ENCODE measurements at places on chromosomes 1 and 21.

DNA sequence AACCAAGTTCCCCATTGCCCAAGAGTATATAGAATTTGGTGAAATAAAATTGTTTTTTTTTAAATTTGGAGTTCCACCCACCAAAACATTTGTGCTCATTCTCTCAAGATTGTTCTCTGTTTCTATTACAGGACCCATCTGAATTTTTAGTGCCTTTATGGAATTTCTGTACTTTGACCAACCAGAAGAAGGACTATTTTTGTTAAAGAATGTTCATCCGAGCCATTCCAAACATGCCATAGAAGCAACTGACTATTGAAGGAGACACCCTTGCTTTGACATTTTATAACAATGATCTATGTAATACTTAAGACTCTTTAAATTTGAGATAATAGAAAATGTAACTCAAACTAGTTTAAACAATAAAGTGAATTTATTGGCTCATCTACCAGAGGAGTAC, 655.7 kb upstream of the ADAMTS5 start:
- DNase-seq, result no peak

- DNase-seq, result no peak
Observed at GRCh38 chr1:165352442-165353293, 3.8 kb downstream of the LMX1A start.

GRCh38 chr1:14113841-14114567, 414.0 kb downstream of the PRDM2 start:
- peak; percentile 41 for DNase-seq

DNA sequence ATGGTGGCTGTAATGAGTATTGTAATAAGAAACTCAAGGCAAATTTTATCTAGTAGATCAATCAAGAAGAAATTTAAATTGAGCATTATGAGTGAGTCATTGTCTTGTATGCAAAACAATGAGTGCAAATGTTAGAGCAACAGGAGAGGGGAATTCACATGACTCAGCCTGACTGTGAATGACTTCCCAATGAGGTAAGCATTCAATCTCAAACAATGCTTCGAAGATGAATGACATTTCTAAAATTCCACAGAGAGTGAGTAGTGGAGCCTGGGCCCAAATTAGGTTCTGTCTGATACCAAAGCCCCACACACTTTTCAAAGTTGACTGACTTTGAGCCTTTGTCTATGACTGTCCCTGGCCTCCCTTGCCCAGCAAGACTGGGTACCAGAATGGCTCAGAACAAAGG, 738.0 kb downstream of the PTPRU start:
- DNase-seq, result no peak

DNA sequence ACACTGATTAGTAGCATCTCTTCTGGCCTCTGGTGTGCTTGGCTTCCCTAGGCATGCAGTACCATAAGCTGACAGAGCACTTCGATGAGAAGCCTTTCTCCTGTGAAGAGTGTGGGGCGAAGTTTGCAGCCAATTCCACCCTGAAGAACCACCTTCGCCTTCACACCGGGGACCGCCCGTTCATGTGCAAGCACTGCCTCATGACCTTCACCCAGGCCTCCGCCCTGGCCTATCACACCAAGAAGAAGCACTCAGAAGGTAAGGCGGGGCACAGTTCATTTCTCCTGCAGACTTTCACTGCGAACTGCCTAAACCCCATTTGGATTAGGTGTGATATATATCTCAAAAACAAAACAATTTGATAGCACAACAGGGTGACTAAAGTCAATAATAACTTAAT, 50.4 kb upstream of the EPHA8 start:
- no peak for DNase-seq

DNA sequence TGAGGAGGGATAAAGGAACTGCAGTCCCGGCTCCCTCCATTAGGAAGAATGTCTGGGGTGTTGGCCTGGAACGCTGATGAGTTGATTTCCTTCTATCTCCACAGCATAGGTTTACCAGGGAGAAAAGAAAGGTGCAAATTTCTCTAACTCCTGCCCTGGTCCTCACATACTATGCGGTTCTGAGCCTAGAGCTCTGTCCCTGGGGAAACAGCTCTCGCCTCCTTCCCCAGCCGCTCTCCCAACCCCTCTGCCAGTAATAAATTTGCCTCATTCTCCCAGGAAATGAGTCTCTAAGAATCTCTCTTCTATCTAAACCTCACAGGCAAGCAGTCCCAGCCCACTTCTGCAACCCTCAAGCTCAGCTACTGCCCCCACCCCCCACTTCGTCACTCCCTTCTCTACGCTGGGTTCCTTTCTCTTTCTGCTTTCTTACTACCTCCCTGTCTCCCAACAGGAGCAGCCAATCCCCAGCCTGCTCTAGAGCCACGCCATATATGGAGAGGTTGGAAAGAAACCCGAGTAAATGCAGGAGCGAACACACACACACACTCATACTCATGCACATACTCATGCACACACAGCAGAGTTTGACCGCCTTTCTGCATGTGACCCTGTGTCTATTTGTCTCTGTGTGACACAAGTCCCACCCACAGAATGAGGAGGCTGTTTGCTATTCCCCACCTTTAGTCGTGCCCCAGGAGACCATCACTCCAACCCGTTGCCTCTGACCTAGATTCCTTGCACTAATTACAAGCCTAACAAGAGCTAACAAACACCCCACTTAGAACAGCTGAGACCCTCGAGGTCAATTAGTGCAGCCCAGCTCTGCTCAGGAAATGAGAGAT, 13.4 kb downstream of the PLEKHO1 start:
- DNase-seq, result no peak

DNA sequence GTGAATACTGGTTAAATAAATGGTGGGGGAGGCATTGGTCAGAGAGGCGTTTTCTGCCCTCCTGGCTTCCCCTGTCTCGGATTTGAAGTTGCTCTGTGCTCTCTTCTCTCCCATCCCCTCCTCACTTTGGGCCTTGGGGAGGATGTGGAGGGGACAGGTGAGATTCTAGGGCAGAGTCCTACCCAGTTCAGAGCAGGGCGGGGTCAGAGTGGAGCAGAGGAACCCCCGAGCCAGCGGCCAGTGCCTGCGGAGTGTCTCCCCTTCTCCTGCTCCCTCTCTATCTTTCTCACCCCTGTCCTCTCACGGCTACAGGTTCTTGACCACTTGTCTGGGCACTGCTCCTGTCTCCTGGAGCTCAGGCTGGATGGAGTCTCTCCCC, 8.1 kb downstream of the KNCN start:
- DNase-seq, result no peak

GRCh38 chr1:212667223-212668139, 32.2 kb downstream of the BATF3 start:
- DNase-seq, result peak; percentile 21

DNA sequence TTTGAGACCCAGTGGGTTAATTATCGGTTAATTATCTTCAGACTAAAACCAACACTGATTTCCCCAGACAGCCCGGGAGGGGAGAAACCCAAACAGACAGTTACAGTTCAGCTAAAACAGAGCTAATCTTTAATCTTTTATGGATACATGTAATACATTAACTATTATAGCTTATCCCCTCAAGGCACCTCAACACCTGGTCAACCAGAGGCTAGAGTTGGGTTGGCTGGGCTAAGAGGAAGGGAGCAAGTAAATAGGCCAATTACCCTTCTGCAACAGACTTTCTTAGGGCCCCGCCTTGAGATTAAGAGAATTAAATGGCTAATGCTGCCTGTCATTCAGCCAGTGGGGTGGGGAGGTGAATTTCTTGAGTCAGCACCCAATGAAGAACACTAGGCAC, 6.6 kb upstream of the MED18 start:
- DNase-seq, result no peak

- no peak for DNase-seq
Observed at GRCh38 chr1:174740249-174740968, 259.3 kb upstream of the CACYBP start.

- DNase-seq, result no peak
Observed at GRCh38 chr1:89532228-89532627, 7.6 kb downstream of the LRRC8B start.

- DNase-seq, result peak; percentile 94
Observed at GRCh38 chr1:18927082-18927653, 24.8 kb upstream of the ALDH4A1 start.

- DNase-seq, result no peak
Observed at GRCh38 chr1:210790196-210790595, 343.8 kb downstream of the KCNH1 start.

DNA sequence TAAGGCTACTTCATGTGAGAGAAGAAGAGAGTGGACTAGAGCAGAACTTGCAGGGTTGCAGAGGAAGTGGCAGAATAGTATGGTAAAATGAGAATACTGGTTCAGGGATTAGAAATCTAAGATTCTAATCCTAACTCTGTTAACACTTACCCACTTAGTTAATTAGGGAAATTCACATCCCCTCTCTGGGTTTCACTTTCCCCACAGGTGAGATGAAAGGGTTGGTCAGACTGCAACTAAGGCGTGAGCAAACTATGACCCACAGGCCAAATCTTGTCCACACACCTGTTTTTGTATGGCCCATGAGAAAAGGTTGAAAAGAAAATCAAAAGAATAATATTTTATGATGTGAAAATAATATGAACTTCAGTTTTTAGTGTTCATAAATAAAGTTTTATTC, 117.5 kb downstream of the MACF1 start:
- DNase-seq, result no peak

DNA sequence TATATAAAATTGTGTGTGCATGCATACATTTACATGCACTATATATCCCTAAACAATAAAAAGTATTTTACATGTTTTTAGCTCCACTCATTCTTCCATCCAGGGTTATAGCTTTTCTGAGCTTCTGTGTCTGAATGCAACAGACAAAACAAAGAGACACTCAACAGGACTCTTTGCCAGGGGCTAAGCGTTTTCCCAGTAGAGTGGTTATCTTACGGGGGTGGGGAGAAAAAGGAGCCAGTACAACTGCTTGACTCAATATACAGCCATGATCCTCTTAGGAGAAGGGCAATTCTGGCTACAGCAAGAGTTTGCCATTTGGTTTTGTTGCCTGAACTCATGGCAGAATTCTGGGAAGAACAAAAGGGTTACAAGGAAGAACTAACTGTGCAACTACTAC, 14.6 kb upstream of the PPP2R5A start:
- DNase-seq, result no peak

DNA sequence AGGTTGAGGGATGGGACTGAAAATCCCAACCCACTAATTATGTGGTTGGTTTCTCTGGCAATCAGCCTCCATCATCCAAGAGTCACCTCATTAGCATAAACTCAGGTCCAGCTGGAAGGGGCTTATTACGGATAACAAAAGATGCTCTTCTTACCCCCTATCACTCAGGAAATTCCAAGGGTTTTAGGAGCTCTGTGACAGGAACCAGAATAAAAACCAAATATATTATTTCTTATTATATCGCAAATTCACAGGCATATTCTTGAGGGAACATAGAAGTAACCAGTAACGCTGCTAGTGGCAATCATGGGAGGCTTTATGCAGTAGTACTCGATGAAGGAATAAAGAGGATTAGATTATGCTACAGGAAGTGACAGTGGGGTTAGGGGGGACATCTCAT, 59.7 kb downstream of the ATF6 start:
- DNase-seq, result no peak

DNA sequence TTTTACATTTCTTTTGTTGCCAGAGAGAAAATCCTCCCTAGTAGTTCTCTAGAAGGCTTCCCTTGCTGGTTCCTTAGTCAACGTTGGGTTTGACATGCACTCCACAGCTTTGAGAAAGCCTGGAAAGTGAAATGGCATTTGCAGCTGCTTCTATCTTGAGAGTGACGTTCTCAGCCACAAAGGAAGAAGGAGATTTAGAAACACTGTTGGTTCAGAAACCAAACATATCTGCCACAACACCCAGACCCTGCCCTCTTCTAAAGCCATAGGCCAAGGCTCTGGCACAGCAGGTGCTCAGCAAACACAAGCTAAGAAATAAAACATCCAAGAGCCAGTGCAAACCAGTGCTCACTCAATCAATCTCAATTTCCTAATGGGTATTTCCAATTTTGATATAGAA, 121.4 kb downstream of the CCDC185 start:
- DNase-seq, result no peak

DNA sequence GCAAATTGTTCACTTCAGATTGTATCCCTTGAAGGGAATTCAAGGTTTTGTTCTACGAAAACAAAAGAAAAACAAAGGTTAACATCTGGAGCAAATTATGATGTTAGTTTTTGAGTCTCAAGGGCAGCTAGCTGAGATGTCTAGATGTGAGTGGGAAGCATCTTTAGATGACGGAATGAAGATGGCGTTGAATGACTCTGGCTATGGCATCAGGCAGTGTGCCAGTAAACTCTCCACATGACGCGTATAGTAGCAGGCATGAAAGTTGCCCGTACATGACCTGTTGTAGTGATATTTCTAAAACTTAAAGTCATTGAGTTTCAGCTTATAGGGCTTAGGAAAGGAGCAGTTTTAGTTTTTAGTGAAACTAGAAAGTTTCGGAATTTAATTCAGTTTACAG, 12.3 kb upstream of the SDC3 start:
- no peak for DNase-seq

DNA sequence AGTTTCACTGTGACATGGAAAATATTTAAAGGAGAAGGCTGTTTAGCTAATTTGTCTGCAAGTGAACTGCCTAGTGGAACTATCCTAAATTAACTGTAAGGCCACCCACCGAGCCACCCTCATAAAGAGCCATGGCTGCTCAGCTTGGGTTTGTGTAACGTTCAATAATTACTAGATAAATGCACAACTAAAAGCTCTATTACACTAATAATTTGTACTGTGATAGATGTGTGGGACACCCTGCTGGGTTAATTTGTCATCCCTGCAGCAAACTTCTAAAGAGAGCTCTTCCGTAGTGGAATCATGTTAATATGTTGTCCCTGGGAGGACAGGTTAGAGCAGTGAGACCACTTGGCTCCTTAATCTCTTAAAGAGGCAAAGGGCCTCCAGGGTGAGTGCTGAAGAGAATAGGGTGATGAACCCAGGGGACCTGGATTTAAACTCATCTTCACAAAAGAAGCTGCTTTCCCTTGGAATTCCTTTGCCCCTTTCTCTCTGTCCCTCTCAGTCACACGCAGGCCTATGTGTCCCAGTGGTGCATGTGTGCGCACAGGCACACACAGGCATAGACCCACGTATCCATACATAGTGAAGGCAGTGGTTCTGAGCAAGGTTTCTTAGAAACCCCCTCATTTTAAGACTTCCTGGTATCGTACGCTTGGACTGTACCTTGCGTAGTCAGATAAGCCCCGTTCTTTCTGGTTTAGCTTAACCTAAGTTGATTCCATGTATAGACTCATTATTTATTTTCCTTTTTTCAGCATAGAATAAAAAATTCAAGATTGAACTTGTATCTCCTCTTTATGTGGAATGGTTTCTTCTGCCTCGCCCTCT, 310.3 kb downstream of the NFIA start:
- no peak for DNase-seq

- no peak for DNase-seq
Observed at GRCh38 chr21:45168522-45168921, 94.1 kb downstream of the ADARB1 start.

GRCh38 chr1:195019385-195019784, 1588.9 kb downstream of the KCNT2 start:
- DNase-seq, result no peak

DNA sequence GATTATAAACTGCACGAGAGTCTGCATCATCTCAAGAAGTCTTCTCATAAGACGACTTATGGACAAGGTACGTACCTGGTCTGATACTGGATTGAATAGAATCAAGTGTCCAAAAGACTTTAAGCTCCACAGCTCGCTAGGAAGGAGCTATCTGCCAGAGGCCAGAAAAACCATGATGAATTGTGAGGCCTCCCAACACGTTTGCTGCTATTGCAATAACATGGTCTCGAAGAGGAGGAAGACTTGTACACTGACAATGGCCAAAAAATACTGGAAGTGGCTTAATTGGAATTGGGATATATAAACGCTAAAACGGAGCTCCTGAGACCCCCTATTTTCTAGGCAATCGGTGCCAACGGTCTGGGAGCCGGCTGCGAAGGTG, 534 bp downstream of the DNAJC28 start:
- peak; percentile 37 for DNase-seq
